Retinal pigment epithelial cell (primary cell): ENCODE measurements at places on chromosomes 3 and 15.
A peak's percentile ranks its signal among the peaks of the same experiment; 100 is the strongest.

GRCh38 chr3:32412887-32413286, 21.2 kb downstream of the CMTM7 start:
- DNase-seq = no peak

GRCh38 chr15:100772478-100772877, 107.2 kb upstream of the ALDH1A3 start:
- no peak for DNase-seq

- DNase-seq = peak; percentile 22
Observed at GRCh38 chr3:52831500-52832301, 1.2 kb upstream of the ITIH4 start.

GRCh38 chr15:40863660-40864270, 10.3 kb downstream of the RHOV start:
- DNase-seq = no peak

DNA sequence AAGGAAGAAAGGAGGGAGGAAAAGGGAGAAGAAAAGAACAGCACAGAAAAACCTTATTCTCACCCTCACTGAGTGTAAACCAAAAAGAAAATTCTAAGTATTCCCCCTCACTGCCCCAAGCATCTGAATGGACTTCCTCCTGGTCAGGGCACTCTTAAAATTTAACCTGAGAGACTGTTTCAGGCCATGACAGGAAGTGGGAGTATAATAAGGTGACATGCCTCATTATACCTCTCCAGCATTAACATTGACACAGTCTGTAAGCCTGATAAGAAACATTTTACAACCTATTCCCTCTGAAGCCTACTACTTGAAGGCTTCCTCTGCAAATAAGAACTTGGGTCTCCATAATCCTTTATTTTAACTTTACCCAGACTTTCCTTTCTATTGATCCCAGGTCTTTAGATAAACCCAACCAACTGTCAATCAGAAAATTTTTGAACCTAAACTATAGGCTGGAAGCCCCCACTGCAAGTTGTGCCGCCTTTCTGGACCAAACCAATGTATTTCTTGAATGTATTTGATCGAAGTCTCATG, 41.7 kb downstream of the SLCO2A1 start:
- DNase-seq = no peak

- peak; percentile 93 for DNase-seq
Observed at GRCh38 chr3:194139071-194139813, 3.3 kb downstream of the HES1 start.

DNA sequence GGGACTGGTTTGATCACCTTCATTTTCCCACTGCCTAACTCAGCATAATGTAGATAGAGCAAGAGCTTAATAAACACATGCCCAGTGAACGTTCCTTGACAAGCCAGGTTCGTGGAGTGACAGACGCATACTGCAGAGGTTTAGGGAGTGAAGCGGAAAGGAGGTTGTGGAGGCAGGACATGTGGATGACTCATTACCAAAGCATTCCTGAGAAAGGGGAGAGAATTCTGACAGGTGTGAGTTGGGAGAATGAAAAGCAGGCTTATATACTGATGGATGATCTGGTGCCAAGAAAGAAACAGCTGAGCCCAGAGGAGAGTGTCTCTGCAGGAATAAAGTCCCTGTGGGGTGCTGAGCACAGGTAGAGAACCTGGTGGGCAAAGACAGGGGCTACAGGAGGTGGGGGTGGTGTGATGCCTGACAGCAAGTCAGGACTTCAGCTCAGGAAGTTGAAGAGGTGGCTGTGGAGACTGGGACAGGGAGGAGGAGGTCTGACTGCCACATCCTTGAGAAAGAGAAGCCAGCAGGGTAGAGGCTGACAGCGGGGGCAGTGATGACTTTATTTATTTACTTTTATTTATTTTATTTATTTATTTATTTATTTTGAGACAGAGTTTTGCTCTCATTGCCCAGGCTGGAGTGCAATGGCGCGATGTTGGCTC, 2.4 kb upstream of the RPL29 start:
- DNase-seq = peak; percentile 46

- DNase-seq = no peak
Observed at GRCh38 chr15:99735868-99736267, 2.6 kb upstream of the LYSMD4 start.

GRCh38 chr3:10918011-10918410, 74.5 kb upstream of the SLC6A1 start:
- DNase-seq = no peak

DNA sequence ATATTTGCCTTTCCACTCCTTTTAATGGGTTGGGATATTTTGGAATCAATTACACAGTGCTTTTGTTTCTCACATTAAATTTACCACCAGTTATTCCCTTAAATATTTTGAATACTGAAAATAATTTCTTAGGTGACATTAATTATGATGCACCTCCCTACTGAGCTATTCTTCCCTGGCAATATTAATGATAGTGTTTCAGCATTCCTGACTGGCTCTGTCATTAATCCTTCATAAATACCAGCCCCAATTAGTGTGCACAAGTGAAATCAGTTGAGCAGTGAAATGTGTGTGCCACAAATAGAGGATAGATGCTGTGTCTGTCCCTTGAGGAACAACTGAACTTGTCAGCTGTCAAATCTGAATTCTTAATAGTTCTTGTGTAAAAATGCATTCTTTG, 304.0 kb downstream of the CACNA2D3 start:
- peak; percentile 8 for DNase-seq

- DNase-seq = no peak
Observed at GRCh38 chr3:16849229-16849628, 35.5 kb upstream of the PLCL2 start.

DNA sequence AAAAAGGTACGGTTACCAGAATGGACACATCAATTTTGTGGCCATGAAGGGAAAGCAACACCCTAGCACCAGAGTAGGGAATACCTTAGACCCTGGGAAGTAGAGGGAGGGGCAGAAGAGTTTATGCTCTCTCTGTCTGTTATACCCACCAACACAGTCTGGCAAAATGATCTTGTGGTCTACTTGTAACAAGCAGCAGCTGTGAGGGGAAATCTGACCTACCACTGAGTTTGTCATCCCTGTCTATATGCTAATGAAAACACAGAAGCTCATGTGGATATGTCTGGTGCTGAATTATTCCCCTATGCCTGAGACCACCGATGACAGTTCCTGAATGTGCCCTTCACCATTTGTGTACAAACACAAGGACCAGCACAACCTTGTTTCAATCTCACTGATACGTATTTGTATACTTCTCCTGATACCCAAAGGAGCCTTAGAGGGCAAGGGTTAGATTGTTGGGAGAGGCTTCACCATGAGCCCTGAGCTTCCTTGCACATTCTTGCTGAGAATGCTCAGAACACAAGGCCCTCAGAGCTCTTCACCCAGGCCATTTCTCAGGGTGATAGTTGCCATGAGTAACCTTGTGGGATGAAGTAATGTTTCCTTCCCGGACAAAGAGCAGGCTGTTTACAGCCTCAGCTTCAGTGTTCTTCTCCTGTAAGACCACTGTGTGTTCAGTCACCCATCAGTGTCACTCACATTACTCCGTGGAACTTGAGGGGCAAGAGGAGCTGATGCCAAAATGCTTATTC, 24.7 kb upstream of the ZNF639 start:
- no peak for DNase-seq

- no peak for DNase-seq
Observed at GRCh38 chr15:101039461-101039860, 120.3 kb downstream of the LRRK1 start.

GRCh38 chr3:151890721-151891141, 17.3 kb downstream of the SUCNR1 start:
- no peak for DNase-seq

DNA sequence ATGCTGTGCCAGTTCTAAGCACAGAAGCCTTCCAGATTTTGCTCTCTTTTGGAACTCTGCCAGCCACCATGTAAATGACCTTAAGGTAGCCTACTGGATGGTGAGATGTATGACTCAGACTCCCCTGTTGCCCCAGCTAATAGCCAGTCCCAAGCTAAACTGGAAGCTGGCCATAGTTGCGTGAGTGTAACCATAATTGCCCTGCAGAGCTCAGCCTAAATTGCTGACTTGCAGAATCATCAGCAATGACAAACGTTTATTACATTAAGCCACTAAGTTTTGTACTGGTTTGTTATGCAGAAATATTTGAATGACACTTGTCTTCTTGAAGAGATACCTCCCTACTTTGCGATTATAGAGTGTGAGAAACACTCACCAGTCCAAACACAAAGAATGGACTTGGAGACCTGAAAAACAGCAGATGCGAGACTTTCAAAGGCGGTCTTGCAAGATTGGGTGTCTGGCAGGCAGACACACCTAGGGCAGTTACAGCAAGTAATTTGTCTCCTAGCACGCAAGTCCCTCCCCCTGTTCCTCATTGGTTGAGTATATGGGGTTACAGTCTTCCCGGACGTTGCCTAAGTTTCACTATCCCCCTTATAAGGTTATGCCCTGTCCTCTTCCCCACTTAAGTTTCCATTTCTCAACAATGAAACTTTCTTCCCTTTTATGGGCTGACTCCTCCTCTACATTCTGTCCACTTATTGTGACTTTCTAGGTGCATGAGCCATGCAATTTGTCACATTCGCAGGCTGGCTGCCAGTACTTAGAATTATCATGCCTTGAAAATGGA, 83.6 kb upstream of the XCR1 start:
- DNase-seq = peak; percentile 99

GRCh38 chr15:67813104-67813634, 12.1 kb upstream of the SKOR1 start:
- DNase-seq = no peak

DNA sequence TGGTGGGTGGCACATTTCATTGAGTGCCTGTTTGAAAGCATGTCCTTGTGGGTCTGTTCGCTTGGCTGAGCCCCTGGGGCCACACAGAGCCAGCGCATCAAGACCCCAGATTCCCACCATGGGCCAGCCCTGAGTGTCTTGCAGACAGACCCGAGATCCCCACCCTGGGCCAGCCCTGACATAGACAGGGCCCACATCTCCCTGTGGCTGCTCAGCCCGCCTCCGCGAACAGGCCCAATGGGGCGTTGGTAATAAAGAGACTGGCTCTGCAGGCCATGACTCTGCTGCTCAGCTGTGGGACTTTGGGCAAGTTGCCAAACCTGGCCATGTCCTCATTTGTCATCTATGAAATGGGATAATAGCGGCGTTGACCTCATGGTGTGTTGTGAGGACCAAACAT, 22.6 kb downstream of the FAH start:
- no peak for DNase-seq

DNA sequence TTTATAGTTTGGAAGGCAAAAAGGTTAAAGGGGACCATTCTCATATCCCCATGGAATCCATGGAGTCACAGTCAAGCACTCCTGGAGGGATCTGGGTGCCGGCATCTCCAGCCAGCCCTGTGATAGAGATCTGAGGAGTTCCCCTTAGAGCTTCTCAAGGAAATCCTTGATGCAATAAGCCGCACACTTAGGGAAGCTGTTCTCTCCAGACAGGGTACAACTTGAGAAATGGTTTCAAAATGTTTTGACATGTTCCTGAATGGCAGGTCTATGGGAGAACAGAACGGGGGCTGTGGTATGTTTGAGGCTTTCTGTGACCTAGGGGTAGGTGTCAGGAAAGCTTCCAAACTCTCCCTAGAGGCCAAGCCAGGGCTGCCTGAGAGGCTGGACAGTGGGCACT, 292.9 kb downstream of the TLE3 start:
- no peak for DNase-seq

GRCh38 chr15:101614761-101615160, 37.4 kb downstream of the TM2D3 start:
- DNase-seq = no peak

- DNase-seq = no peak
Observed at GRCh38 chr3:3998140-3998922, 199.1 kb downstream of the LRRN1 start.

DNA sequence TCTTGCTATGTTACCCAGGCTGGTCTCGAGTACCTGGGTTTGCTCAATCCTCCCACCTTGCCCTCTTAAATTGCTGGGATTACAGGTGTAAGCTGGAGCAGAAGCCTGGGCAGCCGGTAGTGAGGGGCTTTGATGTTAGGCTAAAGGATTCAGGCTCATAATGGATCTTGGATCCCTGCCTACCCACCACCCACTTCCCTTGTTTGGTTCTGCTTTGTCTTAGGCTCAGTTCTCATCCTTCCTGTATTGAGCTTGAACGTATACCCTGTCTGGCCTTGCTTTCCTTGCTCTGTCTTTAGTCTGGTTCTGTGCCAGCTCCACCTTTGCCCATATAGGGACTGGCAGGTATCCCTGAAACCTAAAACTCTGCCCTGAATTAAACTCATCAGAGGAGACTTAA, 1.7 kb downstream of the PPCDC start:
- DNase-seq = no peak

DNA sequence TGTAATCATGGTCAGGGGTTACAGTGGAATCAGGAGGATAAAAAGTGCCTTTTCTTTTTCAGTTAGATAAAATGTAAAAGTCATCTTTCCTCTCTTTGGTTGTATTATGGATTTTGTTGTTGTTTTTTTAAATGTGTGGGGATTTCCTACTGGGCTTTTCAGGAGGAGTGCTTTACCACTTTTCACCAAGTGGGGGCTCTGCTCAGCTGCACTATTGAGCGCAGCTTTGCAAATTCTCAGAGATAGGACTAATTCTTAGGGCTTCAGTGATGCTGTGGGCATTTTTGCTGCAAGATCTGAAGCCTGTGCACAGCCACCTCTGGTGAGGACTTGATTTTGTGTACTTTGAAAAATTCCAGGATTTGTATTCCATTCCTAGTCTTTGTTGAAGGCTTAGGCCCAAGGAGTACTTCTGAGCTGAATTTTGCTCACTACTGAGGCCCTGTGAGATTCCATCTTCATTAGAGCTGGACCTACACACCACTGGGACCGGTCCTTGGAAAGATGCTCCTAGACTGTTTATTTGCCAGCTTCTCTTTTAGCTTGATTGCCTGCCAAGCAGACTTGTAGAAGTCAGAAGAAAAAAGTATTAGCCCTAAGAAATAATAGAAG, 7.5 kb downstream of the GNB5 start:
- DNase-seq = no peak

GRCh38 chr3:152927131-152927530, 92.2 kb downstream of the P2RY1 start:
- DNase-seq = no peak

DNA sequence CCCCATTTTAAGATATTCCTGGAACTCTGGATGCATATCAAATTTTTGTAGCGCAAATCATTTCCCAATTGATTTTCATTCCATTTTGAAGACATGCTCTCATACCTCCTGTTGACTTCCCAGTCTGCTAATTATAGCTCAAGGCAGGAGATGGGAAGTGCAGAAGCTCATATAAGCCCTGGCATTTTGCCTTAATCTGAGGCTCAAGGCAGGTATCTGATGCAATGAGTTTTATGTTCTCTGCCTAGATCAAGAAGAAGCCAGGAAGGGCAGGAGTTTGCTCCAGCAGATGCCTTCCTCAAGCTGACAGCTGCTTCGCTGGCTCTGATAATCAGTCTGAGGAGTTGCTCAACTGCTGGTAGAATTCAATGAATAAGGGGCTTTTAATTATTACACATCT, 65.6 kb upstream of the NEDD4 start:
- DNase-seq = no peak

DNA sequence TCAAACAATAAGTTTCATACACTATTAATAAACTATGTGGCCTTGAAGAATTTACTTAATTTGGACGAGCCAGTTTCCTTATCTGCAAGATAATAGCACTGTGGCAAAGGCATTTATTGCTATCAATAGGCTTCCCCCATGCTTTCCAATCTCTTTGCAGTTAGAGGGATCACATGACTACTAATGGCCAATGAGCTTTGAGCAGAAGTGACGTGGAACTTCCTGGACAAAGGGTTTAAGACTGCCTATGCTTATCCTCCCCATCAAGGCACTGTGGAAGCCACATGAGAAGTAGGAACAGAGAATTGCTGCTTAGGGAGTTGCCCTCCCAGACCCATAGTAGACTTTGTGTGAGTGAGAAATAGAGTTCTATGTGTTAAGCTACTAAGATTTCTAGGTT, 16.7 kb upstream of the ZMAT3 start:
- no peak for DNase-seq

GRCh38 chr3:186997061-186997460, 66.7 kb downstream of the ST6GAL1 start:
- no peak for DNase-seq
